ENCODE measurements at places on chromosomes 1 and 21.

DNA sequence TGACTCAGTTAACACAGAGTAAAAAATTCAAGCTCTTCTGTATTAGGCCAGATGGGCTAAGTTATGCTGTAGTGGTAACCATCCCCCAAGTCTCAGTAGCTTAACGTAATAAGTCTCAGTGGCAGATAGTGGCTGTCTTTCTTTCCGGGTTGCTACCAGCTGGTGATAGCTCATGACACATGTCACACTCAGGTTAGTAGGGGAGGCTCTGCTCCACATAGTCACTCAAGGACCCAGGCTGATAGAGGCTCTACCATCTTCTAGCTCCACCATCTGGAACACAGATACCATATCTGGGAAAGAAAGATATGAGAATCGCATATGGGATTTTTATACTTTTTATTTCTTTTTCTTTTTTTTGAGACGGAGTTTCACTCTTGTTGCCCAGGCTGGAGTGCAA is 16.2 kb upstream of the MEF2D start:
- DNase-seq = no peak

DNA sequence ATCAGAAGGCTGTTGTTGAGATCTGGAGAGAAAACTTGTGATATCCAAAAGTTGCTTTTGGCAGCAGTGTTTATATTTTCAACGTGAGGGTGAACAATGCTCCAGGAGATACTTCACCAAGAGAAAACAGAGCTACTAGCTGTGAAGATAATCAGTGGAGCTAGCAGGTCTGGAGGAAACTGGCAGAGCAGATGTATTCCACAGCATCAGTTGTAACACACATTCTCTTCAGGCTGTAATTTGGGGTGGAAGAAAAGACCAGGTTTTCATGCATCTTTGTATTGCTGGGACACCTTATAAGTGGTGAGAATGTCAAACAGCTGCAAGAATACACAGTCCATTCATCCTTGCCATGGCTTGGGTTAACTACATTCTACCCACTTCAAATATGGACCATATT is 22.0 kb downstream of the AHCYL1 start:
- no peak for DNase-seq

DNA sequence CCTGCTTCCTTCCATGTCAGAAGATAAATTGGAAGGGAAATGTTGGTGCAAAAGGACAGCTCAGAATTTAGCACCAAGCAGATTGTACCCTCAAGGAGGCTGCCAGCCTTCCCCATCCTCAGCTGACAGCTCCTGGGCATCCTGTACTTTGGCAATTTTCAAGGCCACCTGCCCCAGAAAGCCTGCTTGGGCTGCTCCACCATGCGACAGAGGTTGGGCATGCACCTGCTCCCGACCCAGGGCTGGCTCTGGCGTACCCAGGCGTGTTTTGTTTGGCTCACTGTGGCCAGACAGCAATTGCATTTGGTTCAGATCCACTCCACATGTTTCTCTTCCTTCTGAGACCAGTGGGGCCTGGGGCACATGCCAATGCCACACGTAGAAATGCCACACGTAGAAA is 547.8 kb downstream of the NPHP4 start:
- no peak for DNase-seq

- DNase-seq = no peak
These were observed 197.6 kb downstream of the SIPA1L2 start for GRCh38 chr1:232432313-232432712.

DNA sequence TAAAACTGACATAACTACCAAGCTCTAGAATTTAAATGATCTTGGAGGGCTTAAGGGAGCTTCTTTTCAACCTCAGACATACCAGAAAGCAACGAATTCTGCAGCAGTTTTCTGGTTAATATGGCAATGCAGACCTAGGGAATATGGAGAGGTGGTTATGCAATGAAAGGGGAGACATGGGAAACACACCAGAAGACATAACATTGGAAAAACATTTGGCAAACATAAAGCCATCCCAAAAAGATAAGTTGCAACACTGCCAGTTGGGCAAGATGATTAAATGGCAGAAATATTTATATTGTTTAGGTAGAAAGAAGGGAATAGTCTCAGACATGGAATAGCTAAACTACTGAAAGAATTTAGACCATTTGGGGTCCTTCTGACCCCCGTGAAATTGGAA is 104.5 kb downstream of the KCNJ6 start:
- DNase-seq = no peak

DNA sequence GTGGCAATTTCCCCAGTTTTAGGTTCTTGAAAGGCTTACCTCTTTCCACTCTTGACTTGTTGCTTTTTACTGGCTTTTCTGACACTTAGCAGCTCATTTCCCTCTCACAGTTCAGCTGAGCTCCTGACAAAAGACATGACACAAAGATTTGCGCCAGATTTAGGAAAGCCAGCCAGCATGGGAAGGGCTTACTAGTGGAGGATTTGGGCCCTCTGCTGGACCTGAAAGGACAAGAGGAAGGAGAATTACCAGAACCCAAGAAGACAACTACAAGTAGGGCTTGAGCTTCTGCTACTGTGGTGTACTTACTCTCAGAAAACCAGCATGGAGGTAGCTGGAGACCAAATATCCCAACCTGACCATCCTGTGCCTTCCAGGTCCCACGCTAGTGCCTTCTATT is 784.5 kb downstream of the BRINP3 start:
- DNase-seq = no peak

DNA sequence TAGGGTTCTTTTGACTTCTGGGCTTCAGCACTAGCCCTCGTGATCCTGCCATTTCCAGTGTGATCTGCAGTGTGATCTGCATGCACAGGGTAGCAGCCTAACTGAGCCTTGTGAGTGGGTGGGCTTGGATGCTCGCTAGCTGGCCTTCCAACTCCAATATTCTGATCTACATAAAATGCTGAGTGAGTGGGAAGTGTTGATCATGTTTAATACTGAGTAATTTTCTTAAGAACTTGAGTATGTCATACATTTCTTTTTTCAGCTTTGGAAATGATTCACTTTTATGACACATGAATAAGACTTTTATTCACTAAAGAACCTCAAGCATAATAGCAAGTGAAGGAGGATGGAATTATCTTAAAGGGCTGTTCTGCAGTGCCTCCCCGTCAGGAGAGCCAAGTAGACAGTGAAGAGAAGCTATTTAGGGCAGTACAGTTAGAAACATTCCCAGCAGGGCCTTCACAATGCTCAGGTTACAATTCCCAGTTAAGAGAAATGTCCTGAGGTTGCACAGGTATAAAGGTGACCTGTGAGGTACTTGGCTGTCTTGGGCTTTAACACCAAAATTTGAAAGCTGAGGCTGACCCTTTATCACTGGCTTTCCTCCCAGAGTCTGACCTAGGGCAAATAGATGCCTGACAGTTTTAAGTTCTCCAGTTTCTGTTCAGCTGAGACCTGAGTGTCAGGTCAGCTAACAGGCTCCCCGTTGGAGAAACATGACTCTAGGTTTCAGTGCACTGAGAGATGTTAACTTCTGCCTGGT is 29.1 kb upstream of the LRRC8C start:
- peak; percentile 46 for DNase-seq

GRCh38 chr1:172352435-172352834 is 68.0 kb upstream of the C1orf105 start:
- no peak for DNase-seq

DNA sequence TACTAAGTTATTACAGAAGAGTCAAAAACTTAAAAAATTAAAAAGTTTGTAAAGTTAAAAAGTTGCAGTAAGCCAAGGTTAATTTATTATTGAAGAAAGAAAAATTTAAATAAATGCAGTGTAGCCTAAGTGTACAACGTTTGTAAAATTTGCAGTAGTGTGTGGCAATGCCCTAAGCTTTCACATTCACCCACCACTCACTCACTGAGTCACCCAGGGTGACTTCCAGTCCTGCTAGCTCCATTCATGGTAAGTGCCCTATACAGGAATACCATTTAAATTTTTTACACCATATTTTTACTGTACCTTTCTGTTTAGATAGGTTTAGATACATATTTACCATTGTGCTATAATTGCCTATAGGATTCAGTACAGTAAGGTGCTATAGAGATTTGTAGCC is 88.6 kb downstream of the CTH start:
- DNase-seq = no peak

GRCh38 chr1:28601696-28602095 is 9.6 kb downstream of the RAB42 start:
- peak; percentile 8 for DNase-seq

GRCh38 chr1:154463512-154463990 is 38.5 kb upstream of the TDRD10 start:
- peak; percentile 55 for DNase-seq

- no peak for DNase-seq
These were observed 16.0 kb downstream of the CYYR1 start for GRCh38 chr21:26557106-26557505.
